Spinal cord (tissue), 10 donors: ENCODE measurements at places on chromosomes 3 and 15. TPM values are rescaled to one million over a fixed set of nuclear protein-coding genes. Genes with fewer than 3 reads are reported as not detected.

DNA sequence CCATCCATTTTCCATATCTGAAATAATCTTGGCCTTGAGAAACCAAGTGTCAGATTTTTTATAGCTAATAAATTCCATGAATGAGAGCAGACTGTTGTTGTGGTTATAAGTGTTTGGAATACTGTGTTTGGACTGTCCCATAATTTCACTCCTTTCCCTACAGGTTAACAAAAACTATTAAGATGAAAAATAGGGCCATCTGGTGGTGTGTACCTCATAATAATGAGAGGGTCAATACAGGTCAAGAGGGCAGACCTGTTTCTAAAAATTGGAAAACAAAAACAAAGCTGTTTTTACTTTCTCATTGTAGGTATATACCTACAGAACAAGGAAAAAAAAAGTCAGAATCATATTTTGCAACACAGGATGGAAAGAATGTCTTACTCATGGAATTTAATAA lies 553.8 kb upstream of the SGO1 start:
- H3K4me1 ChIP-seq, result no peaks in the 10 kb centered on the region
- H3K4me3 ChIP-seq, result no peak overlapping the region
- no peaks in the 10 kb centered on the region for H3K27me3 ChIP-seq
- H3K36me3 ChIP-seq, result no peaks in the 10 kb centered on the region
- DNase-seq, result no peak

DNA sequence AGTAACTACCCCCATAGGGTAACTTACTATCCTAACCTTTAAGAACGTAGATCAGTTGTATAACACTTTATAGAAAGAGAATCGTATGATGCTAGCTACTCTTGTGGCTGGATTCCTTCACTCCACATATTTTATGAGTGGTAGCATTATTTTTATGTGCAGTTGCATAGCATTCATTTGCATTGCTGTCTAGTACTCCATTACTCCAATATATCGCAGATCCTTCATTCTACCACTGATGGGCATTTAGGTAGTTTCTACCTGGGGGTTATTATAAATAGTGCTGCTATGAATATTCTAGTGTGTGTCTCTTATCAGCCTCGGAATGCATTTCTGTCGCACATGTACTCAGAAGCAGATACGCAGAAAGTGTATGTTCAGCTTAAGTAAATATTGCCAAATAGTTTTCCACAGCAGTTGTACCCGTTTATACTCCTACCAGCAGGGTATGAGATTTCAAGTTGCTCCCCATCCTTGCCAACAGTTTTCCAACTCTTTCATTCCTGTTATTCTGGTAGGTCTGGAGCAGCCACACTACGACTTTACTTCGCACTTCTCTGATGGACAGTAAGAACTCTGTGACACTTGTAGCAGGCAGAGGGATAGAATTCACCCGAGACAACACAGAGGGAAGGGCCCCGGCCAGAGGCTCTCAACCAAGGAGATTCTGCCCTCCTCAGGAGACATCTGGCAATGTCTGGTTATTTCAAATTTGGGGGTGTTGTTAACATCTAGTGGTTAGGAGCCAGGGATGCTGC lies 9.8 kb upstream of the VGLL4 start:
- no peak for DNase-seq
- H3K4me3 ChIP-seq, result no peak overlapping the region
- no peaks in the 10 kb centered on the region for H3K36me3 ChIP-seq
- no peak overlapping the region for H3K27ac ChIP-seq
- H3K27me3 ChIP-seq, result no peaks in the 10 kb centered on the region

DNA sequence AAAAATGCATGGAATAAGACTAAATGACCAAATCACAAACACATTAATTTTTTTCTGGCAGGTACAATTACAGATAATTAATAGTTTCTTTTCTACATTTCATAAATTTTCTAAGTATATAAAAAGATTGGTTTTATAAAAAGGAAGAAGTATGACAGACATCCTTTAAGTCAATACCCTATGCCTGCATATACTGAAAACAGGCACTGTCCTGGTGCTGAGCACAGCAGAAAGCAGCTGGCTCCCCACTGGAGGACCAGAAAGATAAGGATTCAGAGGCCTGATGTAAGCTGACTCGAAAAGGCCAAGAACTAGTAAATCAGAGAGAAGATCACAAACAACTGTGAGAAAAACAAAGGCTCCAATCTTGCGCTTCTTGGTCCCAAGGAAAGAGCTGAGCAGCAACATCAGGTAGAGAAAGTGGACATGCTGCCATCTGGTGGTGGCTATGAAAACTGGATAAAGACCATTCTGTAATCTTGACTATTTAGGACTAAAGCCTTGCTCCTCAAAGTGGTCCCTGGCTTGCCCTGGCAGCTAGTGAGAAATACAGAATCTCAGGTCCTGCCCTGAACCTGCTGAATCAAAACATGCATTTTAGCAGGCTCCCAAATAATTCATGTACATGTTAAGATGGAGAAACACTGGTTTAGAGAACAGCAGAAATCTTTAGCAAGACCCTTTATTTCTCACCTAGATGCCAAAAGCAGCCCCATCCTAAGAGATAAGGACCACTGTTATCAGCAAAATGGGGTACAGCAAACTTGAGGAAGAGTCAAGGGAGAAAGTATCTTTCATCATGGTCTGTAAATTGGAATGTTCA lies 76.0 kb downstream of the TRANK1 start:
- H3K27me3 ChIP-seq, result no peaks in the 10 kb centered on the region
- no peaks in the 10 kb centered on the region for H3K36me3 ChIP-seq
- peak; percentile 72 for DNase-seq
- no peaks in the 10 kb centered on the region for H3K4me1 ChIP-seq
- H3K27ac ChIP-seq, result no peak overlapping the region

DNA sequence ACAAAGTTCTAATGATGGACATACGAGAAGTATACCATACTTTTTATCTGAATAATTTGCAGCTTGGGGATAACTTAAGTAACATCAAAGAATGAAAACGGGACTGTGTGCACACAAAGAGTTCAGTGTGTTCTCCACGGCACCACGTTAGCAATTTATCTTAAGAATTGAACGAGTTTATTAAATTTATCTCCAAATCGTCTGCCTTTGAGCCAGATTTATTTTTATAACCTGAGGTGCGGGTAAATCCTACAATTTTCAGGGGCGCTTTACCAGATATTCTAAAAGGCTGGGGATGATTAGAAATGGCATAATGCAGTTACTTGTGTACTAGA lies 3.5 kb downstream of the CHD2 start:
- no peak for DNase-seq
- H3K27me3 ChIP-seq, result no peaks in the 10 kb centered on the region
- H3K4me1 ChIP-seq, result peaks cover 5% of the 10 kb centered on the region
- peak overlapping the region; percentile 100 for H3K27ac ChIP-seq
- H3K4me3 ChIP-seq, result peak overlapping the region; percentile 90
- no peaks in the 10 kb centered on the region for H3K36me3 ChIP-seq

- no peak overlapping the region for H3K27ac ChIP-seq
- no peaks in the 10 kb centered on the region for H3K36me3 ChIP-seq
- H3K4me3 ChIP-seq, result no peak overlapping the region
- no peak for DNase-seq
- H3K4me1 ChIP-seq, result peaks cover 6% of the 10 kb centered on the region
Observed at GRCh38 chr15:68239025-68239424, 9.5 kb upstream of the CLN6 start.

ZKSCAN7 gene
- 13.8 TPM for total RNA-seq

STRIT1 gene
- total RNA-seq, result not detected

DNA sequence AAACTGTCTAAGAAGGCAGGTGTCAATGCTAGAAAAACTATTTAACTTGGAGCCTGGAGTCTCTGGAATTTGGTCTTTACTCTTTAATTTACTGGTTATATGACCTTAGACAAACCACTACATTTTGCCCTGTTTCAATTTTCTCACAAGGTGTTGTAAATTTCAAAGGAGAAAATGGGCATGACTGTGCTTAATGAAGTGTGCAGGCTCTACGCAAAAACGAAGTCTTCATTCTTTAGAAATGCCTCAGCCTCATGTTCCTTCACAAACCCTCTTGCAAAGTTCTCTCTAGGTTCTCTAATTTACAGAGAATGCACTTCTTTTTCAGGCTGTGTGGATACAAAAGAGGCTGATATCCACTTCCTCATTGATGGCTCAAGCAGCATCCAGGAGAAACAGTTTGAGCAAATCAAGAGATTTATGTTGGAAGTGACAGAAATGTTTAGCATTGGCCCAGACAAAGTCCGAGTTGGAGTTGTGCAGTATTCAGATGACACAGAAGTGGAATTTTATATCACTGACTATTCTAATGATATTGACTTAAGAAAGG lies 39.1 kb downstream of the COL6A5 start:
- no peak overlapping the region for H3K27ac ChIP-seq
- no peaks in the 10 kb centered on the region for H3K27me3 ChIP-seq
- H3K4me1 ChIP-seq, result no peaks in the 10 kb centered on the region
- no peak for DNase-seq
- H3K36me3 ChIP-seq, result no peaks in the 10 kb centered on the region
- H3K4me3 ChIP-seq, result no peak overlapping the region

GRCh38 chr3:68997887-68998286 lies 15.6 kb downstream of the EOGT start:
- no peak overlapping the region for H3K27ac ChIP-seq
- no peak for DNase-seq
- no peaks in the 10 kb centered on the region for H3K4me1 ChIP-seq
- no peaks in the 10 kb centered on the region for H3K27me3 ChIP-seq
- H3K4me3 ChIP-seq, result no peak overlapping the region

DNA sequence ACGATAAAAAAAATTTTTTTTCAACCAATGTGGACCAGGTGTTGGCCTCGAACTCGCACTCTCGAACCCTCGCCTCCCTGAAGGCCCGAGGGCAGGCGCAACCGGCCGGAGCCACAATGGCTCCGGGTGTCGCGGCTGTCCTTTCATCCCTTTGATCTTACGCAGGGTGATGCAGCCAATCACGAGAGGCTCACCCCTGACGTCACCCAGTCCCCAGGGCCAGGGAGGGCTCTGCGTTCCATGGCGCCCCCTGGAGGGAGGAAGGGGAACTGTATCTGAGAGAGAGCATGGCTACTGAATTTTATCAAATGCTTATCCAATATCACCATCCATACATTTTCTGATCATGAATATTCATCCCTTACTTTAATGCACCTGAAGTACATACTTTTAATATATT lies 15.4 kb upstream of the GMNC start:
- no peaks in the 10 kb centered on the region for H3K27me3 ChIP-seq
- H3K27ac ChIP-seq, result no peak overlapping the region
- no peak overlapping the region for H3K4me3 ChIP-seq
- no peak for DNase-seq
- H3K36me3 ChIP-seq, result no peaks in the 10 kb centered on the region

GNB4 gene
- 65.9 TPM for total RNA-seq

- H3K27me3 ChIP-seq, result no peaks in the 10 kb centered on the region
- H3K4me1 ChIP-seq, result peaks cover 20% of the 10 kb centered on the region
- no peak for DNase-seq
- H3K4me3 ChIP-seq, result no peak overlapping the region
- H3K36me3 ChIP-seq, result peaks cover 51% of the 10 kb centered on the region
Observed at GRCh38 chr15:75661100-75661755, 13.5 kb downstream of the SNX33 start.

GRCh38 chr3:58023531-58023930 lies 15.3 kb downstream of the FLNB start:
- DNase-seq, result no peak
- H3K4me1 ChIP-seq, result peaks cover 30% of the 10 kb centered on the region
- no peaks in the 10 kb centered on the region for H3K27me3 ChIP-seq
- no peaks in the 10 kb centered on the region for H3K36me3 ChIP-seq
- H3K4me3 ChIP-seq, result no peak overlapping the region

DNA sequence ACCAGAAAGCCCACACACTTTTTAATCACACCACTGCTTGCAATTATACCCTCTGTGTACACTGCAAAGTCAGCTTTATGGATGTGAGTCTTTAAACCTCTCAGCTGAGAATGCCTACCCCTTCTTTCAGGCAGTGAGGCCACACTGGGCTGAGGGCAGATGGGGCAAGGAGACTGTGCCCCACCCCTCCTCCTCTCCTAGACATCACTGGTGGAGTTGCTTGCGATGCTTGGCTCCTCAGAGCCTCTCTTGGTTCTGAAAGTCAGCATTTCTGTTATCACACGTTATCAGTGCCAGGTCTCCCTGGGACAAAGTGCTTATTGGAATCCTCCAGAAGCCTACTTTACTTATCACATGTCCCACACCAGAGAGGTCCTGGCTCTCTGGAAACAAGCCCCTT lies 128.2 kb downstream of the ZNF621 start:
- H3K27ac ChIP-seq, result no peak overlapping the region
- peaks cover 3% of the 10 kb centered on the region for H3K4me1 ChIP-seq
- no peaks in the 10 kb centered on the region for H3K27me3 ChIP-seq

DNA sequence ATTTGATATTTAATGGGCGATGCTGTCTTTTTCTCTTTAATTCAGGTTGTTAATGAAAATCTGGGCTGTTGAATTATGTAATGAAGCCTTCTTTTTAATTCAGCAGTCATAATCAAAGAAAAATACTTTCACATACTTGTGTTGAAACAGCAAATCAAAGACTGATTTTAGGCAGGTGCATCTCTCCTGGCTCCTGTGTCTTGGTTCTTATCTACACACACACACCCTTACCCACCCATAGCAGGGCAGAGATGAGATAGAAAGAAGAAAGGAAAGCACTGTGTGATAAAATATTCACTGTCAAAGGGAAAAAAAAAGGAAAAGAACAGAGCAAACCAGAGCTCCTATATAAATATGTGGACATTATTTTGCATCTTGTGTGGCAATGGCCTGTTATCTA lies 130.6 kb upstream of the CGNL1 start:
- H3K4me1 ChIP-seq, result no peaks in the 10 kb centered on the region
- H3K27ac ChIP-seq, result no peak overlapping the region
- H3K27me3 ChIP-seq, result no peaks in the 10 kb centered on the region
- no peak for DNase-seq

MRAS gene
- 81.9 TPM for total RNA-seq

- no peaks in the 10 kb centered on the region for H3K27me3 ChIP-seq
- no peak overlapping the region for H3K27ac ChIP-seq
- no peaks in the 10 kb centered on the region for H3K36me3 ChIP-seq
Observed at GRCh38 chr3:111610612-111611054, 15.5 kb upstream of the ZBED2 start.

GRCh38 chr3:125594125-125594524 lies 1.2 kb downstream of the OSBPL11 start:
- peaks cover 20% of the 10 kb centered on the region for H3K4me1 ChIP-seq
- H3K36me3 ChIP-seq, result no peaks in the 10 kb centered on the region
- peak overlapping the region; percentile 74 for H3K4me3 ChIP-seq
- DNase-seq, result no peak
- peak overlapping the region; percentile 93 for H3K27ac ChIP-seq
- H3K27me3 ChIP-seq, result no peaks in the 10 kb centered on the region

DNA sequence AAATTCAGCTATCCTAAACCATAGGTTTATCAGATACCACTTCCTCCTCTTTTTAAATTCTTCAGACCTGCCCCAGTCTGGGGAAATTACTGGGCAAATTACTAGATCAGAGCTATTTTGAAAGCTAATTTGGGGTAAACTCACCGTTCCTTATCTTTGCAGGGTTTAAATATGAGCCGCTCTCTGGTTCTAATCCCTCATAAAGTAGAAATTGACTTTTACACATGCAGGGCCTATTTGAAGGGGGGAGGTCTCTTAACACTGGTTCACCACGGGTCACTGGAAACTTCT lies 11.0 kb upstream of the MEIS2 start:
- peaks cover 20% of the 10 kb centered on the region for H3K4me1 ChIP-seq
- DNase-seq, result no peak
- peaks cover 59% of the 10 kb centered on the region for H3K27me3 ChIP-seq
- H3K36me3 ChIP-seq, result no peaks in the 10 kb centered on the region

SAXO2 gene
- total RNA-seq, result 5.9 TPM

GRCh38 chr3:157097198-157097597 lies 62.7 kb downstream of the CCNL1 start:
- DNase-seq, result no peak
- no peak overlapping the region for H3K27ac ChIP-seq
- no peaks in the 10 kb centered on the region for H3K36me3 ChIP-seq
- no peaks in the 10 kb centered on the region for H3K4me1 ChIP-seq
- no peak overlapping the region for H3K4me3 ChIP-seq
- no peaks in the 10 kb centered on the region for H3K27me3 ChIP-seq

GRCh38 chr3:83625261-83625660 lies 1333.5 kb upstream of the CADM2 start:
- H3K4me1 ChIP-seq, result no peaks in the 10 kb centered on the region
- DNase-seq, result peak; percentile 73
- H3K4me3 ChIP-seq, result no peak overlapping the region
